Hematopoietic multipotent progenitor cell treated with erythropoietin and hydrocortisone succinate and interleukin-3 and kit ligand, for 4 days (in vitro differentiated cells): ENCODE measurements at places on chromosomes 3 and 15.

DNA sequence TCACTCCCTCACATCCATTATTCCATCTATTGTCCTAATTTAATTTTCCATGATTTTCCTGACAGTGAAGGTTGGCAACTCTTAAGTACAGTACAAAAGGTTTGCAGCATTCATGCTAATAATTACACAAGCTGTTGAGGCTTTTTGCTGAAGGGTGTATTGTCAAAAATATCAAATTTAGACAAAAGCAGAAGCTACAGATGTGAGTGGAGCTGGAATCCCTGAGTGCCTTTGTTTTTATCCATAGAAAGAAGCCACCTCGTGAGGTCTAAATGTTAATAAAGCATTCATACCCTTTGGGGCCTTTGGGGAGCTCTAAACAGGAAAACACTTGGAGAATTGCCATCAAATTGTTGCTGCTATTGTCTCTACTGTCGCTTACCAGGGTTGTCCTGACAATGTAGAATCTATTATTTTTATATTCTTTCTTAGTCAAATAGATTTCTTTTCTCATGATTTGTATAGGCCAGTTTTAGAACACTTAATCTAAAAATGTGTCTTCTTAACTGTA is 185.8 kb upstream of the ROBO1 start:
- DNase-seq = no peak

GRCh38 chr15:41561104-41561776 is 2.2 kb downstream of the TYRO3 start:
- DNase-seq = no peak

DNA sequence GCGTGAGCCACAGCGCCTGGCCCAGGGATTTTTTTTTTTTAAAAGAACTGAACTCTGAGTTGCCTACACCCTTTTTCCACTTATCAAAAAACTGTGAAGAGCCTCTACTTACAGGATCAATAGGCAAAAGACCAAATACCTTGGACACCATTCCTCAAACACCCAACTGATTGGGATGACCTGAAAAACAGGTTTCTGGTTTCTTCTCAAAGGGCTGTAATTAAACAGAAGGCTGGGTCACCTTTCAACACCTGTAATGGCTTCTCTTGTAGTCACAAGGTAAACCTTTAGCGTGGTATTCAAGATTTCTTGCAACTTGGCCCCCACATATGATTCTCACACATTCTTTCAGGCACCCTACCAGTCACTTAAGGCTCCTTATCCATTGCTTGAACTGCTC is 38.4 kb upstream of the PLXND1 start:
- no peak for DNase-seq

DNA sequence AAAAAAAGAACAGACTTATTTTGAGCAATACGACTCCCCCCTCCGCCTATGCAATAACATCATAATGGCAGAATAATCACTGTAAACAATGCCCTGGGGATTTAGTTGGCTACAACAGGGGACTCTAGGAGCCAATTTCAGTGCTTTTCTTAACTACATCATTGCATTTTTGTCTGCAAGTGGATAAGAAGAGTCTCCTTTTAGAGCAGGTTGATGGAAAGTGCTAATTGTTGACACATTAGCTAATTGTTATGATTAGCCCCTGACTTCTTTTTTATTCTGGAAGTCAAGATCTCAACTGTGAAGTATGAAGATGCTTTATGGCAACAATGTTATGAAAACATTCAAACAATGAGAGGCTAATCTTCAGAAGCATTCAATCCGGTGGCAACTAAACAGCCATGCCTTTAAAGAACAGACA is 121.2 kb downstream of the MECOM start:
- no peak for DNase-seq

DNA sequence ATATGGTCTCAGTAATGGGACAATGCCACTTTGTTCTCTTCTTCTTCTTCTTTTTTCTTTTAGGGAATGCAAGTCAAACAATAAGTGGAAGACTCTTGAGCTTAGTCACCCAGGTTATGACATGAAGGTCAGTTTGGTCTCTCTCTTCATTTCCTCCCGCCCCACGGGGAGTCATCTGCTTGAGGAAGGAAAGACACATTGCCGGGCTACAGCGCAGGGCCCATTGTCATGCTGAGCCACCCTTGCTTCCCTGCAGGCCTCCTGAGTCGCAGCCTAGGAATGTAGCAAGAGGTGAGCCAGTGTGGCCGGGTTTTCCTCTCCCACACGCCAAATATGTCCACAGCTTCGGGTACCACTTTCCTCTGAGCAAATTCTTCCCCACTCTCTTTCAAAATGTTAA is 47.6 kb downstream of the RAP2B start:
- DNase-seq = peak; percentile 18

GRCh38 chr3:139838269-139838957 is 96.6 kb upstream of the CLSTN2 start:
- DNase-seq = no peak
